ENCODE measurements at places on chromosomes 12 and 14.

DNA sequence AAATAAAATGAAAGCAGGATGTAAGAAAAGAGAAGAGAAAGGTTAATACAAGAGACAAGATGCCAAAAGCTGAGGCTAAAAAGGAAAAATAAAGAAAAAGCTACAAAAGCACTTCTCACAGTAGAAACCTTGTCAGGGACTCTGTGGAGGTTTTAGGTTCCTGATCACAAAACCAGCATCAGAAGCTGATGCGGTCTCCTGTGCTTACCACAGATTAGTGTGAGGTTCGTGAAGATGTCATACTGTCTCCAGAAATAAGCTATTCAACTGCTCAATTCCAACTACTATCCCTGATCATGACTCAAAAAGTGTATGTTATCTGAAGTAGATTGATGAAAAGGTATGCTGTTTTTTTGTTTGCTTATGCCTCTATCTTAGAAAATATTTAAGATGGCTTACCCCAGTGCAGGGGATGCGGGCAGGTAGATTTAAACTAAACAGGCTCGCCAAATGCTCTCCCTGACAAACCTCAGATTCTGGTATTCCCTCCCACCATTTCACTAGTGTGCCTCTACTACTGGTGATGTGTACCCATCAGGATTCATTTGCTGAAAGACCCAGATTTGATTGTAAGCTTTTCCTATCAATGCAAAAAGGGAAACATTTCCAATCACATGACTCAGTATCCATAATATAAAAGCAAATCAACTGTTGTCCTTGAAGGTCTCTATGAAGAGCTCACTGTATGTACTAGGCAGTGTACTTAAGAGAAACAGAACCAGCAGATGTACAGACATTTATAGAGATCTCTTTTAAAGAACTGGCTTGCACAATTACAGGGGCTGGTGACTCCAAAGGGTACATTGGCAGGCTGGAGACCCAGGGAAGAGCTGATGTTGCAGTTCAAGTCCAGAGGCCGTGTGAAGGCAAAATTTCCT lies 169.5 kb upstream of the FOXN3 start:
- no peak for DNase-seq

- DNase-seq: peak; percentile 50
Measured at GRCh38 chr14:68140076-68140741, 320.6 kb downstream of the RAD51B start.

DNA sequence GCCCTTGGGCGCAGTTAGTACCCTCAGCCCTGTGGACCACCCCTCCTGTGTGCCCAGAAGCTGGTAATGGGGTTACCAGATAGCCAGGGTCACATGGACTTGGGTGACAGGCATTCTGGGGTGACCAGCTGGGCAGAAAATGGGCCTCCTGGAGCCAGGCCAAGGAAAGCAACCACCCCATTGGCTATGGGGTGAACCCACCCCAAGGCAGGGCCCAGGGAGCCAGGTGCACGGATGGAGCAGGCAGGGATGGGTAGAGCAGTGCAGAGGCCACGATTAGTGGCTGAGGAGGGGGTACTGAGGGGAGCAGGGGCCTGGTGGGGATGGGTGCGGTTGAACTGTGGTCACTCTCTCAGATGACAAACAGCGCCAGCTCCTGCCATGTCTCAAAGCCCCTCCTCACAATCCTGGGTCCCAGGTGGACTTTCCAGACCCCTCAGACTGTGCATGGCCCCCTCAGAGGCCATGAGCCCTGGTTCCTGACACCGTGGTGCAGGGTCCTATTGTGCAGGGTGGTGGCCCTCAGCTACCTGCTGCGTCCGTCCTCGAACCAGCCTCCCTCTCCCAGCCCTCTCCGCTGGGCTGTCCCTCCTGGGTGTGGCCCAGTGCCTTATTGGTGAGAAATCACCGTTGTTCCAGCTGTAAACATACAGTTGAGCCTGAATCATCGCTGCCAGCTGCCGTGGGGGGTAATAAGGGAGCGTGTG lies 23.4 kb upstream of the BEGAIN start:
- peak; percentile 29 for DNase-seq

DNA sequence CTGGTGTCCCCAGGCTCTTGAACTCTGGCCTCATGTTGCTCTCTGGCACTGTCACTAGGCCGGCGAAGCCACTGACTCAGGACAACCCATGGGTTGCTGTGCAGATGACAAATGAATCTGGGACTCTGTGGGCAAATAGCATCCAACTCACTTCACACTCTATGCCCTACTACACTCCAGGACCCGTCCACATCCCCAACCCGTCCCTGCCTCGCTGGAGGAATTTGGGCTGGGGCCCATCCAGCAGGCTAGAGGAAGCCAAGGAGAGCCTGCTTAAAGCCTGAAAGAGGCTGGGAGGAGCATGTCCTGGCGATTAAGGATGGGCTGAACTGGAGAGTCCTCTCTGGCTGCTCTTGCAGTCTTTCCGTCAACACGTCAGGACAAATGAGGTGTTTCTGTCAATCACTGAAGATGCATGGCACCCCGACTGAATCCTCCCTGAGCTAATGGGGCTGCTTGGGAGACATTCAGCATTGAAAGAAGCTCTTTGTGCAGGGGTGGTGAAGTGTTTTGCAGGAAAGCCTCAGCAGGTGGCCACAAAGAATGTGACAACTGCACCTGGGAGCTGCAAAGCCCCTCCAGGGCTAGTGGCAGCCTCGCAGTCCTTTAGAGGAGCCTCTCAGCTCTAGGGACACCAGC lies 71.7 kb downstream of the ANO2 start:
- DNase-seq: peak; percentile 90

- no peak for DNase-seq
Measured at GRCh38 chr12:5134861-5135525, 91.3 kb downstream of the KCNA5 start.

DNA sequence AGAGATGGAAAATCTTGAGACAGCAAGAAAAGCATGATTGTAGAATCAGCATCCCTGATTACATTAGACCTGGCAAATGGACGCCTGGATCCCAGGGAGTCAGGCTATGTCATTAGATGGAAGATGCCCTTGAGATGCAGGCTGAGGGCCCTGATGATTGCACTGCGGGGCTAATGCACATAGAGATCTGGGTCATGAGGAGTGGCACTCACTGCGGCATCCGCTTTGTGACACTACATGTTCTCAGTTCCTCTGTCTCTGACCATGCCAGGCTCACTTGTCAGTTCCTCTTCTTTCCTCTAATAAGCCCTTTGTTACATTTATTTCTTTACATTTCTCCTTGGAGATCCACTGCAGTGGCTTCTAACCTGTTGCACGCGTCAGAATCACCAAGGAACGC lies 70.1 kb upstream of the GPATCH2L start:
- no peak for DNase-seq

GRCh38 chr12:116323406-116324386 lies 46.2 kb upstream of the MED13L start:
- DNase-seq: no peak

GRCh38 chr12:88037770-88038169 lies 8.6 kb upstream of the C12orf50 start:
- no peak for DNase-seq

GRCh38 chr12:71999795-72000194 lies 61.1 kb downstream of the TPH2 start:
- no peak for DNase-seq

DNA sequence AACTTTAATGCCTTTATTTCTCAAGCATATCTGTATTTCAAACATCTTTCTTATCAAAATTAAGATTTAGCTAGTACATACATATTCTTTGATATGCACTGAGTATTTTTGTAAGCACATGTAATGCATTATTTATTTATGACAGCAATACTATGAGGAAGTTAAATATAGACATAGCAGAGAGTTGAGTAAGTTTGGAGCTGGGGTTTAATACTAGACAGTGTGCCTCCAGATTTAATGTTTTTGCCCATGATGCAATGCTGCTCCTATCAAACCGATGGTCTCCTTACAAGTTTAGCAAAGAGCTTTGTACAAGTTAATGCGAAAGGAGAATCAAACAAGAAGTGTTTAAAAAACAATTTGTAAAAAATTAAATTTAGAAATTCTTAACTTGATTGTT lies 826.6 kb upstream of the MGAT4C start:
- no peak for DNase-seq

- no peak for DNase-seq
Measured at GRCh38 chr12:88383405-88383804, 196.9 kb downstream of the KITLG start.

GRCh38 chr12:131370791-131371347 lies 340.0 kb upstream of the SFSWAP start:
- DNase-seq: peak; percentile 31

DNA sequence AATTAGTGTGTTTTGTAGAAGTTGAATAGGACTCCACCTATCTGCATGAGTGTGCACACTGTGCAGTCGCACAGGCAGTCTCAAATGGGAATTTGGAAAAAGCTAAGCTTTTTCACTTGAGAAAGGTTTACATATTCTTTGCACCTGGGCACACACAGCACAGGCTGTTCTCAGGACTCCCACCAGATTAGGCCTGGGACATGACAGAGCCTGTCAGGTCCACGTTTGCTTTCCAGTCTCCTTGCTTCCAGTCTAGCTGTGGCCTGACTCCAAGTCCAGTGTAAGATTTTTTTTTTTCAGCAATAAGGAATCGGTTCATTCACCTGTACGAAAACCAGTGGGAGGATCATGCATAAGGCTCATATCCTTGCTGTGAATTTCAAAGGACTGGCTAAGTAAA lies 181.3 kb downstream of the ZFP36L1 start:
- DNase-seq: no peak

DNA sequence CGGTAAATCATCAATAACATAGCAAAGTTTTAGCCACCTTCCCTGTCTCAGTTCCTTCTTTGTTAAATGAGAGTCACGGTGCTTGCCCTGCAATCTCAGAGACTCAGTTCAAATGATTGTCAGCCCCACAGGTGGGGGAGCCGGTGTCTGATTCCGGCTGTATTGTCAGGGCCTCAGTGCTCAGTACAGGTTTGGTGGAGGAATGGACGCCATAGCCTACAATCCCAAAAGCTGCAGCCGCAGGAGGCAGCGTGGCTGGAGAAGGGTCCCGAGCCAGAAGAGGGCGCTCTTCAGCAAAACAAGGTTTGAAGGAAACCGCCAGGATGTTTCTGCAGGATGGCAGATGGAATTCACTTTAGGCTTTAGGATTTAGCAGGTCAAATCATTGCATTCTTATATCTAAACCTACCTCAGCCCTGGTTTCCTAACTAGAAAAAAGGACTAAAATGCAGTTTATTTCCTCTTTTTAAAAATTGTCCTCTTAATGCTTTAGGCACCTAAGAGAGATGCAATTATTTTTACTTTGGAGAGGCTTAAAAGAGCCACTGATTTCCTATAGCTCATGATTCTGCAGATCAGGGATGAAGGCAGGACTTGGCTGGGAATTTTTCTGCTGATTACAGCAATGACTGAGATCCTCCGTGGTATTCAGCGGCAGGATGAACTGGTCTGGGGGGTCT lies 29.2 kb downstream of the FOS start:
- peak; percentile 97 for DNase-seq
